ENCODE measurements at places on chromosomes 2 and 18. TPM values are rescaled to one million over a fixed set of nuclear protein-coding genes. Genes with fewer than 3 reads are reported as not detected.

TM4SF20 gene
- not detected for total RNA-seq

VWA3B gene
- 0.66 TPM for total RNA-seq

TRIB2 gene
- total RNA-seq: 9.0 TPM

ACSL3 gene
- total RNA-seq: 276 TPM

CROCC2 gene
- not detected for total RNA-seq

SFTPB gene
- total RNA-seq: not detected

DCDC2C gene
- not detected for total RNA-seq

ASAP2 gene
- 40.8 TPM for total RNA-seq

ZSWIM2 gene
- not detected for total RNA-seq

ATOH8 gene
- total RNA-seq: not detected

CCDC85A gene
- 0.17 TPM for total RNA-seq

SLC14A1 gene
- total RNA-seq: under 0.01 TPM

All from mammary epithelial cell (primary cell).